ENCODE measurements at places on chromosomes 6 and 20.

DNA sequence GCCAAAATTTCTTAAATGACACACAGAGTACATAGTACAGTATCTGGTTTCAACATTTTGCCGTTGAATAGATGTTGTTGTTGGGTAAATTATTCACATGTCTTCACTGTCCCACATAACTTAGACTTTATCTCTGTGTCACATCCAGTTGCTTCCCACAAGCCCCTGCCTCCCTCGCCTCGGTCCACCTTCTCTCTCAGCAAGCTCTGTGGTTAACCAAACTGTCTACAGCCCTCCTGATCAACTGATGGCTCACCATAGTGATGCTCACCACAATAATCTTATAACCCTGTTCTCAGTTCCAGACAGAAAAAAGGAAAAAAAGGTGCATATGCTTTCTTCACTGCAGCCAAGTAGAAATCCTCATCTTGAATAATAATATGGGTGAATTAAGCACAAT lies 23.0 kb downstream of the IL17F start:
- no peak for DNase-seq
- no peak overlapping the region for H3K4me3 ChIP-seq
- no peaks in the 10 kb centered on the region for H3K4me1 ChIP-seq
- no peak overlapping the region for H3K27ac ChIP-seq
- peaks cover 16% of the 10 kb centered on the region for H3K27me3 ChIP-seq

DNA sequence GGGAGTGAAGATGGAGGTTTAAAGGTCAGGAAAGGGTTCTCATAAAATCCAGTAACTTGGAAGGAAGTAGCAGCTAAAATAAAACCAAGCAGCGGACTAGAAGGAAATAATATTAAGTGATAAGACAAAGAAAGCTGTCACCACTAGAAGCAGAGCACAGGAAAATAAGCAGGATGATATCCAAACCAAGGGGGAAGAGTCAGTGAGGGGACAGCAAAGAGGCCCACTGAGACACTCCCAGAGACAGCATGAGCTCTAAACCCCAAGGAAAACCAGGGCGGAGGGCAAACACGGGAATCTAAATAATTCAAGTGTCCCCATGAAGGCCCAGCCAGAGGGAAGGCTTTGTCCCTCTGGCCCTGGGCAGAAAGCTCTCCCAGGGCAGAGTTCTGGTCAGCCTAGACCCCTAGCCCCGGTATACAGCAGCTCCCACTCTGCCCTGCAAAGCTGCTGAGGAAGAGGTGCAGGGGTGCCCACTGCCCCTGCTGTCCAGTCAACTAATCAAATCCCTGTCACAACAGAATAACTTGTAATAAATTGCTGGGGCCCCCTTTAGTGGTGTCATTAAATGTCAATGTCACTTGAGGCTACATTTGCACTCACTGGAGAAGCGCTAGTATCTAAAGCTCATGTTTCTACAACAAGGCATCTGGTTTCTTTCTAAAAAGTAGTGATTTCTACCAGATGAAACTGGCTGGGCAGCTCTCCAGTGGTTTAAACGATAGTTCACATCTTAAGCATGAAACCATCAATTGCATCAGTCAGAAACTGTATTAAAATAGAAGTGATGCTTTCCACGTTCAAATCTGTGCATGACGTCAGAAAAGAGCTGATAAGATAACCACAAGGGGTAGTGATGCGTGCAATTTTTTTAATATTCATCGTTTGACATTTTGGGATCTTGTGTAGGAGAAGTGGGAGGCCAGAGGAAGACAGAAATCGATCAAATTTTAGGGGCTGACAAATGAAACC lies 13.6 kb downstream of the PDE10A start:
- H3K4me1 ChIP-seq: no peaks in the 10 kb centered on the region
- H3K4me3 ChIP-seq: no peak overlapping the region
- H3K36me3 ChIP-seq: peaks cover 8% of the 10 kb centered on the region
- no peaks in the 10 kb centered on the region for H3K27me3 ChIP-seq
- no peak for DNase-seq
- no peak overlapping the region for H3K27ac ChIP-seq

- no peak overlapping the region for H3K4me3 ChIP-seq
- no peak for DNase-seq
- no peaks in the 10 kb centered on the region for H3K36me3 ChIP-seq
- H3K27ac ChIP-seq: no peak overlapping the region
These were observed 70.8 kb upstream of the HEY2 start for GRCh38 chr6:125678601-125679000.

DNA sequence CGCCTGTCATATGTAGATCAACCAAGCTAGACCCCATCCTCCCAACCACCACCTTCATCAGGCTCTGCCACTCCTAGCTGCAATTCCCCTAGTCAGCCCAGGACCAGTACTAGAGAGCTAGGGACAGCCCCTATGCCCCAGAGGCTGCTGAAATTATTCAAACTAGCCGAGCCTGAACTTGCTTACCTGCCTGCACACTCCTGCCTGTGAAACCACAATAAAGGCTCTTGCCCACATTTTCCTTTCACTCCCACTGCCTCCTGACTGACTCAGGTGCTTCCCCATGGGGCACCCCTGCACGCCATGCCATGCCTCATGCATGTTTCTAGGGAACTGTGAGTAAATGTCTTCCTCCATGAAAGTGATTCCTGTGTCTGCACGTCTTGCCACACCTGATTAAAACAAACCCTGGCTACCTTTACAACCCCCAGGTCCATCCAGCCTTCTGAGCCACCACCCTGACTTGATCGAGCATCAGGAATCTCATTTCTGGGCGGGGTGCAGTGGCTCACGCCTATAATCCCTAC lies 66.5 kb upstream of the IER3 start:
- H3K36me3 ChIP-seq: no peaks in the 10 kb centered on the region
- DNase-seq: no peak
- H3K4me1 ChIP-seq: peaks cover 29% of the 10 kb centered on the region
- no peak overlapping the region for H3K4me3 ChIP-seq
- no peak overlapping the region for H3K27ac ChIP-seq

DNA sequence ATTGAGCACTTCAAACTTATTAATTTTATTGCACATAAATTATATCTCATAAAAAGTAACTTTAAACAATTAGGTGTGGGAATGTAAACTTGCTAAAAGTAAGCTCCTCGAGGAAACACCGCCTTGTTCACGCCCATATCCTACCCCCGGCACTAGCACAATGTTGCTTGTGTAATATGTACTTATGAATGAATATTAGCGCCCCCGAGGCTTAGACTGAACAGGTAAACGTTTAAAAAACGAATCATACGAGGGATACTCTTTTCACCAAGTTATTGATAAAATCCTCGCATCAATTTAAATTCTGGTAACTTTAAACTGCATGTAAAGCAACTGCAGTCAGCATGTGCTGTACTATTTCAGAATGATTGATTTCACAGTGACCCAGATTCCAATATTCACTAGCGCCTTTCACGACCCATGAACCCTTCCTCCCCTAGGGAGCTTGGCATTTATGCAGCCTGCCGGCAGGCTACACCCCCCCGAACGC lies 637 bp downstream of the TFB1M start:
- peaks cover 68% of the 10 kb centered on the region for H3K4me1 ChIP-seq
- H3K4me3 ChIP-seq: peak overlapping the region; percentile 98
- H3K27ac ChIP-seq: peak overlapping the region; percentile 97
- no peaks in the 10 kb centered on the region for H3K27me3 ChIP-seq
- peaks cover 28% of the 10 kb centered on the region for H3K36me3 ChIP-seq

DNA sequence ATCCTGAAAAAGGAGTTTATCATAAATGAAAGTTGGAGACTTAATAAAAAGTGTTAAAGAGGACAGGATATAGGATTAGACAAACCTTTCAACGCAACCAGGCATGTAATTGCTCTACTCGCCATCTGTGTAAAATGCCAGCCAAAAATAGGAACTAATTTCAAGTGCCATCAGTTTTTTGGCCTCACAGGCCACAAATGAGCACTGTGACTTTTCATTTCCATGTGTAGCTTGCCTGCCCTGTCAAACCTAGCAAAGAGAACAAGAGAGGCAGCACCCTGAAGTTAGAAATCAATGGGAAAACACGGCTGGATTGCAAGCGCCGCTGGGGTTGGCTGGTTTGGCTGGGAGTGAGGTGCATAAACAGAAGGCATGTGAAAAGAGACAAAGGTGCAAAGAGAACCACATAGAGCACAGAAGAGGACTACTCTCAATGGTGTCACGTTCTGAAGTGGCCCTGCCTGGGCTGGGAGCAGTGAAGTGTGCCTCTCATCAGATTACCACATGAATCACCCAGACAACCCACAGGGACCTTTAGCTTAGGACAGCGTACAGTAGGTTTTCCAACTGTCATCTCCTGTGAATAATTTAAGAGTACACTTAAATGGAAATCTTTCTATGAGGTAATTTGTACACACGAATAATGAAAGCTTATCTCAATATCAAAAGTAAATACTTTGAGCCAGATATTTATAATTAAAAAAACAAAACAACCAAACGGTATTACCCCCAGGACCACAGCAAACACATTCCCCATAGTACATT lies 78.0 kb upstream of the NHSL1 start:
- DNase-seq: no peak
- H3K4me3 ChIP-seq: no peak overlapping the region
- H3K27me3 ChIP-seq: peaks cover 2% of the 10 kb centered on the region
- peaks cover 14% of the 10 kb centered on the region for H3K4me1 ChIP-seq
- no peak overlapping the region for H3K27ac ChIP-seq

DNA sequence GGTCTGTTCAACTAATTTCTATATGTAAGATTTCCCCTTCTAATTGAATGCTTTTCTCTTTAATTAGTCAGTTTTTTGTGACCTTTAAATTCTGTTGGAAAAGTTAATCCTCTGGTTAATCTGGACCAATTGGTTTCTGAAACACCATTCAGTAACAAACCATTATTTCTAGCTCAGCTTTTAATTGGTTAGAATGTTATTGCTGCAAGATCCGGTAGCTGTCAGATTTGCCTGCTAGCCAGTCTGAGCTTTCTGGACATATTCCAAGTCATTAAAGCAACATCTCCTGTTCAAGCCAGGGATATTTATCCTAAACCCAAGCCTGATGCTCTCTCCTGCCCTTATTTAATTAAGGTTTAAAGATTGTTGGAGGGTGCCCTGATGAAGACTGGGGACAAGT lies 55.1 kb upstream of the FBXL4 start:
- peaks cover 12% of the 10 kb centered on the region for H3K27me3 ChIP-seq
- no peaks in the 10 kb centered on the region for H3K36me3 ChIP-seq
- no peak for DNase-seq
- no peaks in the 10 kb centered on the region for H3K4me1 ChIP-seq

- peaks cover 32% of the 10 kb centered on the region for H3K36me3 ChIP-seq
- no peak for DNase-seq
- peaks cover 32% of the 10 kb centered on the region for H3K4me1 ChIP-seq
- no peak overlapping the region for H3K4me3 ChIP-seq
These were observed 163.2 kb downstream of the DTNBP1 start for GRCh38 chr6:15499591-15499990.

- DNase-seq: no peak
- H3K27ac ChIP-seq: no peak overlapping the region
- no peak overlapping the region for H3K4me3 ChIP-seq
- peaks cover 69% of the 10 kb centered on the region for H3K4me1 ChIP-seq
These were observed 61.2 kb downstream of the TNFAIP3 start for GRCh38 chr6:137928286-137928685.

- no peaks in the 10 kb centered on the region for H3K27me3 ChIP-seq
- H3K4me1 ChIP-seq: peaks cover 42% of the 10 kb centered on the region
- H3K4me3 ChIP-seq: no peak overlapping the region
- H3K27ac ChIP-seq: peak overlapping the region; percentile 99
- no peak for DNase-seq
These were observed 82.6 kb upstream of the CCN6 start for GRCh38 chr6:111971181-111971841.

GRCh38 chr6:144897441-144897921 lies 612.3 kb downstream of the UTRN start:
- H3K27me3 ChIP-seq: no peaks in the 10 kb centered on the region
- peaks cover 12% of the 10 kb centered on the region for H3K36me3 ChIP-seq
- peak overlapping the region; percentile 84 for H3K27ac ChIP-seq
- H3K4me1 ChIP-seq: peaks cover 63% of the 10 kb centered on the region
- peak overlapping the region; percentile 64 for H3K4me3 ChIP-seq

GRCh38 chr20:5657190-5657875 lies 92.9 kb upstream of the SHLD1 start:
- DNase-seq: peak; percentile 97
- H3K36me3 ChIP-seq: no peaks in the 10 kb centered on the region
- H3K4me1 ChIP-seq: peaks cover 56% of the 10 kb centered on the region
- peak overlapping the region; percentile 87 for H3K27ac ChIP-seq

- H3K4me3 ChIP-seq: no peak overlapping the region
- H3K36me3 ChIP-seq: peaks cover 55% of the 10 kb centered on the region
- no peaks in the 10 kb centered on the region for H3K27me3 ChIP-seq
- H3K27ac ChIP-seq: peak overlapping the region; percentile 86
- H3K4me1 ChIP-seq: peaks cover 53% of the 10 kb centered on the region
These were observed 1060.3 kb upstream of the CITED2 start for GRCh38 chr6:140434761-140435160.

GRCh38 chr6:167113935-167114910 lies 8.7 kb upstream of the CCR6 start:
- DNase-seq: no peak
- H3K27me3 ChIP-seq: 0 out of 2 replicates have a peak, but pooled peaks cover 3% of the 10 kb centered on the region
- H3K36me3 ChIP-seq: peaks cover 17% of the 10 kb centered on the region
- H3K4me3 ChIP-seq: no peak overlapping the region
- no peak overlapping the region for H3K27ac ChIP-seq
- H3K4me1 ChIP-seq: no peaks in the 10 kb centered on the region

DNA sequence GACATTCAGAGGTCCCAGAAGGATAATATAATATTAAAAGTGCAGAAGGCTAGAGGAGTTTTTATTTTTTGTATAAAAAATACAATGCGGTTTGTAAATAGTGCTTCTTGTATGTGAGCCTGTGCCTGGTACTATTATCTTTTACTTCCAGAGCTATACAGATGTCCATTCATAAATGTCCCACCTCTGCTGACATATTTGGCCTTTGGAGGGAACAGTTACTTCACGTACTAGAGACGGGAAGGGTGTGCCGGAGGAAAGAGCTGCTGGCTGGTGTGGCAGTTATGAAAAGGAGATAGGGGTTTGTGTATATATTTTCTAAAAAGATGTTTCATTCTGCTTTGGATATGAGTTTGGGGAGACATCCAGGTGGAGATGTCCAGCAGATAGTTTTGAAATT lies 8.8 kb downstream of the CD109 start:
- H3K36me3 ChIP-seq: peaks cover 20% of the 10 kb centered on the region
- DNase-seq: no peak
- no peak overlapping the region for H3K4me3 ChIP-seq
- H3K27ac ChIP-seq: no peak overlapping the region

- H3K4me1 ChIP-seq: no peaks in the 10 kb centered on the region
- 0 out of 2 replicates have a peak, but pooled peaks cover 6% of the 10 kb centered on the region for H3K36me3 ChIP-seq
- DNase-seq: no peak
- H3K27ac ChIP-seq: no peak overlapping the region
These were observed 295.0 kb downstream of the PKHD1 start for GRCh38 chr6:51792273-51793030.

Measured in HFFc6 (cell line).